ENCODE measurements at places on chromosomes 16 and 17. TPM values are rescaled to one million over a fixed set of nuclear protein-coding genes. Genes with fewer than 3 reads are reported as not detected.

- no peaks in the 10 kb centered on the region for H3K4me1 ChIP-seq
- H3K27me3 ChIP-seq, result no peaks in the 10 kb centered on the region
- H3K4me3 ChIP-seq, result no peak overlapping the region
Measured at GRCh38 chr16:8899709-8900317, 17.7 kb downstream of the LITAFD start.

DNA sequence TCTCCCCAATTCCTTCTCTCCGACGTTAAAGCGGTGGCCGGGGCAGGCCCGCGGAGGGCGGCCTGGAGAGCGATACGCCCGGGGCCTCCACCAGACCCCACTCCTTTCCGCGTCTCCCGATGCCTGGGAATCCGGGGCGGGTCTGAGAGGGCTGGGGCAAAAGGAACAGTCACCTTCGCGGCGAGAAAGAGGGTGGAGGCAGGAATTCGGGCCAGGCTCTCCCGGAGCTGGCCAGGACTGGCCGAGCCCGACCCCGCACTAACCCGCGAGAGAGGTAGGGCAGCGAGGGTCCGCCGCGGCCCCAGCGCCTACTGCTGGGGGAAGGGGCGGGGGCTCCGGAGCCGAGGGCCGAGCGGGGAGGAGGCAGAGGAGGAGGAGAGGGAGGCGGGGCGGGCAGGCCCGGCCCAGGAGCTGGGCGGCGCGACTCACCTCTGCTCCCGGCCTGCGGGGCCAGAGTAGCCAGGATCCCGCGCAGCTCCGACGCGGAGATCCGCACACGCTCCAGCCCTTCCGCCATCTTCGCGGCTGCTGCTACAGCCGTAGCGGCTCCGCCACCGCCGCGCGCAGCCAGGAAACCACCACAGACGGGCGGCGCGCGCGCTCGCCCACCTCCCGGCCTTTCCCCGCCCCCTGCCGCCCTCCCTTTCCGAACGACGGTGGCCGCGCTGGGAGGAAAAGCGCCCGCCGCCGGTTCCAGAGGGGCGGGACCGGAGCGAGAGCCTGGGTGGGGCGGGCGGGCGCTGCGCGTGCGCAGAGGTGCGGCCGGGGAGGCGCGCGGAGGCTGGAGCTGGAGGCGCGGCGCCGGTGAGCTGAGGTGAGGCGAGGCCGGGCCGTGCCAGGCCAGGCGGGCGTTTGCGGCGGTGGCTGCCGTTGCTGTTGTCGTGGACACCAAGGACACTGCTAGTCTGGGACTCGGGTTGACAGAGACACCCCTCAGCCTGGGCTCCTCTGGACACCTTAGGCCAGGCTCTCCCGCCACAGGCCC lies at the start of the genes SMG6 and SRR:
TSS of gene SMG6 (minus strand) at position 582 of the 985 bp plus-strand sequence. CDS start at position 517, 65 bp downstream.
TSS of gene SRR (plus strand) at position 747 of the 985 bp plus-strand sequence. CDS start 11,611 bp downstream, outside the sequence.
- peak within 1 kb of the TSS; percentile 86 for H3K27ac ChIP-seq
- peak within 1 kb of the TSS; percentile 86 for H3K4me3 ChIP-seq
- peaks cover 11% of the 10 kb centered on the region for H3K36me3 ChIP-seq
- peak; percentile 94 for DNase-seq
- peaks cover 27% of the 10 kb centered on the region for H3K4me1 ChIP-seq

FBXO39 gene
- not detected for total RNA-seq

DNA sequence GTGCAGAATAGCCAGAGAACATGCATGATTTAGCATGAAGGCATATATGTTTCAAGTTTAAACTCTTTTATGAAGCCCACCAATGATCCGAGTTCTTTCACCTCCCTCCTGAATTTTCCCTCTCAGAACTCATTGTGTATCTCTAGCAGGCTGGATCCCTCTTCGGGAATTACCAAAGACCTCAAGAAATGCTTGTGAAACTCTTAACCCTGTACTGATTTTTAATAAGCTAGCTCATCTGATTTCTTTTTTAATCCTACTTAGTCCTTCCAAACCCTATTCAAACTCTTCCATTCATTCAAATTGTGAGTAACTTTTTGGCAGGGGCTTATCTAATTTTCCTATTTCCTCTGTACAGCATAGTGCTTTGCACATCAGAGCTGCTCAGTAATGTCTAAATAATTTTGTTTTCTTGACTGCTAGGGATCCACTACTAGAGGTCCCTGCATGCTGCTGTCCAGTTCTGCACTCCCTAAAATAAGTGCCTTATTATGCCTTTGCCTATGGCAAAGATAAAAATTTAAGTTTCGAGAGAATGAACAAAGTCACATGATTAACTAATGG lies 723.8 kb downstream of the CDH11 start:
- no peak overlapping the region for H3K4me3 ChIP-seq
- no peaks in the 10 kb centered on the region for H3K27me3 ChIP-seq
- no peak for DNase-seq
- peaks cover 36% of the 10 kb centered on the region for H3K4me1 ChIP-seq
- H3K36me3 ChIP-seq, result peaks cover 3% of the 10 kb centered on the region

TNFRSF13B gene
- not detected for total RNA-seq

ZNF423 gene
- total RNA-seq, result 4.7 TPM

DNA sequence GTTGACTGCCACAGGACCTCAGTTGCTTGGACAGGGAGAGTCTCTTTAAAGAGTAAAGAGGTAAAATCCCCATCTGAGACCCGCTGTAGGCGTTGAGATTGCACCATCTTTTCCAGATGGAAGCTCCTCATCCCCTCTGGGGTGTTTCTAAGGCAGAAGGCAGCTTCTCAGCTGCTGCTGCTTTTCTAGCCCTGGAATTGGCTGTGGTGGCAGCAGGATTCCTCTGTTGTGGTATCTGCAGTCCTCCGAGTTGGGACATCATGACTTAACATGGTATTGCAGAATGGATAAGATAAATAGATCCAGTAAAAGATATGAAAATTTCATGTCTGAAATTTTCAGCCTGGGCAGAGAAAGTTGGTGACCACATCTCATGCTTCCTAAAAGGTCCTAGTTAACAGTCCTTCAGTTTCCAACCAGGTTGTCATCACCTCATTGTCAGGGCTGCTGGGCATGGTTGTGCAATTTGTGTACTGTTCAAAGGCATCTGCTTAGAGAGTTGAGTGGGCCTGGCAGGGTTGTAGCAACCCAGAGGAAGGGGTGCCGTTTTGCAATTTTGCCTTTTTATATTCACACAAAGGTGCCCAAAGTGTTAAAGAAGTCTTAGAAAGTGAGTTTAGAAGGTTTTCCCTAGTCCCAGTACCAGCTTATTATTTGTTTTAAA lies 150.4 kb downstream of the SPECC1 start:
- H3K4me1 ChIP-seq, result peaks cover 43% of the 10 kb centered on the region
- no peak for DNase-seq
- H3K4me3 ChIP-seq, result no peak overlapping the region

GRCh38 chr17:33142705-33143299 lies 150.3 kb downstream of the ASIC2 start:
- H3K4me3 ChIP-seq, result no peak overlapping the region
- H3K27me3 ChIP-seq, result peaks cover 4% of the 10 kb centered on the region
- H3K36me3 ChIP-seq, result no peaks in the 10 kb centered on the region
- no peak for DNase-seq

DNA sequence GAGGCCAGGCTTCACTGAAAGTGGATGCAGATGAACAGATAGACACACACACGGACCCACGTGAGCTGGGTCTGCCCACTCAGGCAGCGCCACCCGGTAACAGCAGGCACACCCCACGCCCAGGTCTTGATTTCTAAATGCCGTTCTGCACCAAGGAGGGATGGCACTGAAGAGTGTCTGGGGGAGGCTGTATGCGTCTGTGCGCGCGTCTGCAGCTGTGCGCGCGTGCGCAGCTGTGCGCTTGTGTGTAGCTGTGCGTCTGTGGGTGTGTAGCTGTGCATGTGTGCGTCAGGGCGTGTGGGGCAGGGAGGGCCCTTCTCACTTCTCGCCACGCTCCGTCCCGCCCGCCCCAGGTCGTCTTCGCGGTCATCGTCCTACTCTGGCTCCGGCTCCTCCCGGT lies 15.5 kb upstream of the IL17C start:
- H3K27me3 ChIP-seq, result no peaks in the 10 kb centered on the region
- no peak overlapping the region for H3K27ac ChIP-seq
- H3K36me3 ChIP-seq, result peaks cover 11% of the 10 kb centered on the region
- no peak overlapping the region for H3K4me3 ChIP-seq
- no peak for DNase-seq
- peaks cover 3% of the 10 kb centered on the region for H3K4me1 ChIP-seq

DNA sequence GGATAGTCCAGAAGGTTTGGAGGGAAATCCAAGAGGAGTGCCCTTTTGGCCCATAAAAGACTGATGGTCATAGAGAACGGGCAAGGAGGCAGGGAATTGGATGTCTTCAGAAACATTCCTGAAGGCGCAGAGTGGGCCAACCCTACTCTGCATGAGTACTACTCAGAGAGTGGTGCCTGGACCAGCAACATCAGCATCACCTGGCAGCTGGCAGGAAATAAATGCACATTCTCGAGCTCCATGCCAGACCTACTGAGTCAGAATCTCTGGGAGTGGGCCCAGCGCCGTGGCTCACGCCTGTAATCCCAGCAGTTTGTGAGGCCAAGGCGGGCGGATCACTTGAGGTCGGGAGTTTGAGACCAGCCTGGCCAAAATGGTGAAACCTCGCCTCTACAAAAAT lies 27.1 kb upstream of the SLC39A11 start:
- no peak overlapping the region for H3K4me3 ChIP-seq
- no peaks in the 10 kb centered on the region for H3K36me3 ChIP-seq
- H3K27ac ChIP-seq, result no peak overlapping the region
